Central memory CD4-positive, alpha-beta T cell (primary cell): ENCODE measurements at places on chromosomes 5 and 9.

- no peak for DNase-seq
Observed at GRCh38 chr5:22779499-22779898, 73.6 kb downstream of the CDH12 start.

DNA sequence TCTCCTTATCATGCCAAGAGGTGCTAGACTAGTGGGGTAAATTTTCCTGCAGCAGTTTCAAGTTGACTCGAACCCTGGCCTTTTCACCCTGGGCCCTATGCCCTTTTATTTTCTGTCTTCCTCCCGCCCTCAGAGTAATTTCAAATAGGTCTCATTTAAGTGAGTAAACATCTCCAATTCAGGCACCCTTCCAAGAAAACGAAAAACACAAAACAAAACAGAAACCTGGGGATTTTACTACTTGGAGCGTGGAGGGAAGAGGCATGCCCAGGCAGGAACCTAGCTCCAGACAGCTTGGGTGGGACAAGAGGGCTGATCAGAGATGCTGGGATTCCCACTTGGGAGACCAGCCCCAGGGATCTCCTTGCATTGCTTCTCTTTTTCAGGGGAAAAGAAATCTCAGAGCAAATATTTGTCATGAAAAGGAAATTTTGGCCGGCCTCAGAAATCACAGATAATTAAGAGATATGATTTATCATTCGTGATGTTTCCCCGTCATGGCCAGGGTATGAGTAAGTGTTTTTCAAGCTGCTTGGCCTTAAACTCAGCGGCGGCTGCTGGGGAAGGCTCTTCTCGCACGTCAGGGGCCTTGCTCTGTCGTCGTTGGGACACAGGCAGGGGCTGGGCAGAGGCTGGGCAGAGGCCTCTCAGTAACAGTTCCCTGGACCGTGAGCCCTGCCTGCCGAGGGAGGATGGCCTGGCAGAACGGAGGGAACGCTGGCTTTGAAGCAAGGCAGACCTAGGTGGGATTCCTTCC lies 248.6 kb upstream of the KLF4 start:
- DNase-seq: no peak

GRCh38 chr9:133759146-133759900 lies 21.2 kb upstream of the SARDH start:
- DNase-seq: no peak

DNA sequence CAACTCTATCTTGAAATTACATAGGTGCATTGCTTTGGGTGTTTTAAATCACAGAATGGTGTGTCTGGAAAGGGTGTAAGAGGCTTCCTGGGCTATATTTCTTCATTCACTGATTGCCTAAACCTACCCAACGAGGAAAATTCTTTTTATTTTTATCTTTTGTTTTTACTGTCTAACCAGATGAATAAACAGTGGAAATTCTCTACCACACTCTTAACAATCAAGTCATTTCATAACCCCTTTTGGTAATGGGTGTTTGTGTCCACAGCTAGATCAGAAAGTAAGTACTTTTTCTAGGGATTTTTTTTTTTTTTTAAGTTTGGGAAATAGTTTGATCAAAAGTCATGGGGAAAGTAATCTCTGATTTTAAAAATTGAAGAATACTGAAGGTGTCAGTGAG lies 27.6 kb upstream of the C5orf47 start:
- no peak for DNase-seq
